Renal cortical epithelial cell (primary cell): ENCODE measurements at places on chromosomes 3 and 15.
A peak's percentile ranks its signal among the peaks of the same experiment; 100 is the strongest.

GRCh38 chr15:69305204-69305931, 6.7 kb downstream of the PAQR5 start:
- peak; percentile 98 for DNase-seq

DNA sequence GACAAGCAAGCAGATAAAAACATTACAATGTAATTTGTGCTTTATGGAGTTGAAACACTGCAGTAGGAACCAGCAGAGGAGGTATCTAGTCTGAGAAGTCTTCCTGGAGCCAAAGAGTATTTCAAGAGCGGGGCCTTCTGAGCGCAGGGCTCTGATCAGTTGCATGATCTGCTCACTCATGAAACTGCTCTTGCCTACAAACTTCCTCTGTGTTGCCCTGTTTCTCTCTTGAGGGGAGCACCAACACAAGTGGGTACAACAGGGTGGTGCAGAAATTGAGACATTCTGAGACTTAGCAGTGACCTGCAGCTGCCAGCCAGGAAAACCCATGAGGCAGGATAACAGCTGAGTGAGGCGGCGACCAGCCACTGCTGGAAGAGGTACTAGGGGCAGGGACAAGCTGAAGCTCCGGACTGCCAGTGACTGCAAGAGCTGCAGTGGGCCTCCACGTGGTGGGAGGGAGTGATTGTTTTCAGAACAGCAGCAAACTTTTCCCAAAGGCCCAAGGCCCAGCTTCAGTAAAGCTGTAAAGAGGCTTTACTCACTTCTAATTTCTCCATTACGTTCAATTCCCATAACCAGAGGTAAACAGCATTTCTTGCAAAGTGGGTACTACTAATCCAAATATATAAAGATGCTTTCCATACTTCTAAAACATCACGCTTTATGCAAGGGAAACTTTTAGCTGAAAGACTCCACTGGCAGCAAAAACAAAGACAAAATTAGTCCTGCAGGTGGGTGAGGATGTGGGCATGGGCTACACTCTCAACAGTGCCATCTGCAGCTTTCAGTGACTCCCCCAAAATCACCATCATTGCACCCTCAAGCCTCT, 69.0 kb upstream of the LPP start:
- no peak for DNase-seq

DNA sequence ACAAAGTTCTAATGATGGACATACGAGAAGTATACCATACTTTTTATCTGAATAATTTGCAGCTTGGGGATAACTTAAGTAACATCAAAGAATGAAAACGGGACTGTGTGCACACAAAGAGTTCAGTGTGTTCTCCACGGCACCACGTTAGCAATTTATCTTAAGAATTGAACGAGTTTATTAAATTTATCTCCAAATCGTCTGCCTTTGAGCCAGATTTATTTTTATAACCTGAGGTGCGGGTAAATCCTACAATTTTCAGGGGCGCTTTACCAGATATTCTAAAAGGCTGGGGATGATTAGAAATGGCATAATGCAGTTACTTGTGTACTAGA, 3.5 kb downstream of the CHD2 start:
- no peak for DNase-seq

- no peak for DNase-seq
Observed at GRCh38 chr3:100108464-100109079, 5.7 kb downstream of the FILIP1L start.

- no peak for DNase-seq
Observed at GRCh38 chr15:100002086-100002620, 268.9 kb upstream of the LYSMD4 start.

DNA sequence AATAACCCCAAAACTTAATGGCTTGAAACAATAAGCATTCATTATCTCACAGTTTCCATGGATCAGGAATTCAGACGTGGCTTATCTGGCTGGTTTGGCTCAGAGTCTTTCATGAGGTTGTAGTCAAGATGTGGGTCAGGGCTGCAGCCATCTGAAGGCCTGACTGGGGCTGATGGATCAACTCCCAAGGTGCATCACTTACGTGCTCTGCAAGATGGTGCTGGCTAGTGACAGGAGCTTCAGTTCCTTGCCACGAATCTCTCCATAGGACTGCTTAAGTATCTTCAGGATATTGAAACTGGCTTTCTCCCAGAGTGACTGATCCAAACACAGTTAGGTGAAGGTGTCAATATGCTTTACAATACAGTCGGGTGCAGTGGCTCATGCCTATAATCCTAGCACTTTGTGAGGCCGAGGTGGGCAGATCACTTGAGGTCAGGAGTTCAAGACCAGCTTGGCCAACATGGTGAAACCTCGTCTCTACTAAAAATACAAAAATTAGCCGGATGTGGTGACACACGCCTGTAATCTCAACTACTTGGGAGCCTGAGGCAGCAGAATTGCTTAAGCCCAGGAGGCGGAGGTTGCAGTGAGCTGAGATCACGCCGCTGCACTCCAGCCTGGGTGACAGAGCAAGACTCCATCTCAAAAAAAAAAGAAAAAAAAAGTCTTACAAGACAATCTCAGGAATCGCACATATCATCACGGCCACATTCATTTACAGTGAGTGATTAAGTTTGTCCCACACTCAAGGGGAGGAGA, 28.5 kb upstream of the PTPRG start:
- DNase-seq, result no peak

GRCh38 chr3:27507111-27507510, 22.9 kb upstream of the SLC4A7 start:
- DNase-seq, result no peak

DNA sequence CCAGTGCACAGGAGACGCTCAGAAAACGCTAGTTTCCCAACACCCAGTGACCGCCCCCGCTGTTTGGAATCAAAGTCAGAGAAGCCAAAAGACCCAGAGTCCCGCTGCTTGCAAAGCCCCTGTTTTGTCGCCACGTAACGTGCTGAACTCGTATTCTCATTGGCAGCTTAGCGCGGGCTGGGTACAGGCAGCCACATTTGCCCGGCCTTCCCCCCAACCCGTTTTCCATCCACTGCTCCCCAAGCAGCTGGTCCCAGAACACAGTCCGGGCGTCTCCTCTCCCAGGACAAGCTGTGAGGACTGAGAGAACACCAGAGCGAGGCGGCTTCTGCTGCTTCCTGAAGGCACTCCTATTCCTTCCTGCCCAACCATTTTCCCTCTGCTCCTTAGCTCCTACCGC, 54.8 kb downstream of the RASGRF1 start:
- DNase-seq, result no peak

- no peak for DNase-seq
Observed at GRCh38 chr3:123725652-123726400, 141.0 kb upstream of the HACD2 start.
